ENCODE measurements at places on chromosomes 5 and 9. TPM values are rescaled to one million over a fixed set of nuclear protein-coding genes. Genes with fewer than 3 reads are reported as not detected.

DNA sequence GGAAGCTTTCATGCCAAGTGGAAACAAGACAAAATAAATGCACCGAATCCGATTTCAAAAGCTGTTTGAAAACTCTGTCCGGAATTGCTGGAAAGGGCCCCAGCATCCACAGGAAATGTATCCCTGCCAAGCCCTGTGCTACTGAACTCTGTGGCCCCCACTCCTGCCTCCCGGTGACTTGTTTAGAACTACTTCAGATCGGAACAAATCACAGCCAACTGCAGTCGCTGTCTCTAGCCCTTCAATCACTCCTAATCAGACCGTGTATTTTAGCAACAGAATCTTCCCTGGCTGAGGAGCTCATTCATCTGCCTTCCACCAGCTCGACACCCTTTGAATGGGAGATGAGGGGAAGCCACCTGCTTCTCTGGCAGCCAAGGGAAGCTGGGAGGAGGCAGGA is 94.1 kb downstream of the KCNIP1 start:
- no peak for DNase-seq

- no peak for DNase-seq
Observed at GRCh38 chr9:136667940-136668760, 5.4 kb downstream of the EGFL7 start.

- no peak for DNase-seq
Observed at GRCh38 chr5:35618781-35619180, 1.1 kb downstream of the SPEF2 start.

GRCh38 chr5:36944607-36945225 is 68.1 kb downstream of the NIPBL start:
- no peak for DNase-seq

DNA sequence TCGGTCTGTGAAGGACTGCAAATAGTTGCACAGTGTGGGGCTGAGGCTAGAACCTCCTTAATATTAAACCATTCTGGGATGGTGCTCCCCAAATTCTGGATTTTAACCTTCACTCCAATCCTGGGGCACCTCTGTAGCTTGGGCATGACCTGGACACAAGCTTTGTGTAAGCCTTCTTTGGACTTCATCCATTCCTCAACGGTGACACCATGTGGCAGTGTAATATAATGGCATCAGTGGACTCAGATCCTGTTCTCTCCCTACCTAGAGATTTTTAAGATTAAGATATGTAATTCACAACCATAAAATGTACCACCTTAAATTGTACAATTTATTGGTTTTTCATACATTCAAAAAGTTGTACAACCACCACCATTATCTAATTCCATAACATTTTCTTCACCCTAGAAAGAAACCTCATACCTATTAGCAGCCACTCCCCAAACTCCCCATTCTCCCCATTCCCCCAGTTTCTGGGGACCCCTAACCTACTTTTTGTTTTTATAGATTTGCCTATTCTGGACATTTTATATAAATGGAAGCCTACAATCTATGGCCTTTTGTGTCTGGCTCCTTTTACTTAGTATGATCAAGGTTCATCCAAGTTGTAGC is 4.8 kb upstream of the PLGRKT start:
- DNase-seq = peak; percentile 74

DNA sequence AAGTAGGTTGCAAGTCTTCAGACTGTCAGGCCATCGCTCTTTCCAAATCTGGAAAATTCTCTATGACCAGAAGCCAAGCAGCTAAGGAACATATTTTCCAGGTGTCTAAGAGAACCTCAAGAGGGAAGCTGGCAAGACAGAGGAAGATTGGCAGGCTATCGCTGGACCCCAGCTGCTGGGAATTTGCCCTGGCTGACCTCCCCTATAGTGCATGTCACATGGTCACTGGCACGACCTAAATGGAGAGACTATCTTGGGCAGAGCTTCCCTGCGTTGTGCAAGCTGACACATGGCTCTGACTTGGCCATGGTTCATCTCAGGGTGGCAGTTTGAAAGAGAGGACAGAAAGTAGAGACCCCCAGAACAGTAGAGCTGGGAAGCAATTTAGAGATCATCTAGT is 104.9 kb upstream of the ZNF618 start:
- DNase-seq = no peak

Gene TYRP1
- 0.80 TPM for total RNA-seq

DNA sequence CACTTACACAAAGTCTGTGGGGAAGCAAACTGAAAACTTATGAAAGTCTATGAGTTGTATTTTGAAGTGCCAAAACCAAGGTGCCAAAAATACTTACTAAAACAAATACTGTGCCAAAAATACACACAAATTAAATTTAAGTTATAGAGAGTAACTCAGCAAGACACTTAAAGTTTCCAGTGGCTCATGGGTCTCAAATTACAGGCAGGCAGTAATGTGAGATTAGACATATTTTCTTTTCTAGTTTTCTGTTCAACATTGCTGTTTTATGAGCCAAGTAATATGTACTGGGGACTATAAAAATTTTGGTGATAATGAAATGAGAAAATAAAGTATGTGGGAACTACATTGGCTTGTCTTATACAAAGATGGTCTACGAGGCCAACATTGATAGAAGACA is 172.2 kb upstream of the SNX2 start:
- DNase-seq = no peak

GRCh38 chr5:39370555-39371366 is 6.5 kb upstream of the C9 start:
- no peak for DNase-seq

Gene SPATA31E1
- total RNA-seq = not detected

Gene PCDHGB1
- 0.27 TPM for total RNA-seq

GRCh38 chr5:10317825-10318682 is 10.4 kb upstream of the CMBL start:
- DNase-seq = no peak

Gene ALDH1A1
- 561 TPM for total RNA-seq

- DNase-seq = peak; percentile 67
Observed at GRCh38 chr9:137044502-137045177, 1.3 kb downstream of the NPDC1 start.

DNA sequence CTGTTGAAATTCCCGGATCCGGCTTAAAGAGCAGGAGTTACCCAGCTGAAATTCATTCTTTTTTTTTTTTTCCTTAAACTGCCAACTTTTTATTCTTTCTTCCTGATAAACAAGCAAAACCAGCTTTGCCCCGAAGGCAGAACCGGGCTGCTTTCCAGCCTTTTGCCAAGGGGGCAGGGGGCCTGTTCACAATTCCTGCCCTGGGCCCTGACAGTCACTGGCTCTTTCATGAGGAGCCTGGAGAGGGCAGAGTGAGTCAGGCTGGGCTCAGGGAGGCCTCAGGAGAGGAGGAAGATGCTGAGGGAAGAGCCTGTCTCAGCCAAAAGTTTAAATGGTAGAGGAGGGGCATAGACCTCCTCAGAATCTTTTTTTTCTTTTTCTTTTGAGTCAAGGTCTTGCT is 4.8 kb downstream of the GLIPR2 start:
- DNase-seq = no peak

Gene SH3GLB2
- 163 TPM for total RNA-seq

DNA sequence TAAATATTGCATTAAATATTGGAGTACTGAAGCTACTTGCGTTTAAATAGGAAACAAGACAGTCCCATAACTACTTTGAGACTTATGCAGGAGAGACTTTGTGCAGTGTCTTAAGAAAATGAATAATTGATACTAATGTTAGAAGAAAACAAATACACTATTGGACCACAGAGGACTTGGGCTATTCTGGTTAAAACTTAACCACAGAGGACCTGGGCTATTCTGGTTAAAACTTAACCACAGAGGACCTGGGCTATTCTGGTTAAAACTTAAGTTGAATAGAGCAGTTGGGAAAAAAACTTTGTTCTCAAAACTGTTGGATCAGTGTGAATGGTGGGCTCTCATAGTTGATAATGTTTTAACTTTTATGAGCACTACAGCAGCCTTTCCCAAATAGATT is 141.7 kb downstream of the WDR70 start:
- DNase-seq = no peak

All from Peyer's patch (tissue), 4 donors.